Effector memory CD8-positive, alpha-beta T cell (primary cell): ENCODE measurements at places on chromosomes 11 and 22.

GRCh38 chr11:122068141-122068540, 47.9 kb downstream of the BLID start:
- no peak for DNase-seq
- no peak overlapping the region for H3K4me3 ChIP-seq
- H3K36me3 ChIP-seq = no peaks in the 10 kb centered on the region
- no peaks in the 10 kb centered on the region for H3K4me1 ChIP-seq
- no peaks in the 10 kb centered on the region for H3K27me3 ChIP-seq

DNA sequence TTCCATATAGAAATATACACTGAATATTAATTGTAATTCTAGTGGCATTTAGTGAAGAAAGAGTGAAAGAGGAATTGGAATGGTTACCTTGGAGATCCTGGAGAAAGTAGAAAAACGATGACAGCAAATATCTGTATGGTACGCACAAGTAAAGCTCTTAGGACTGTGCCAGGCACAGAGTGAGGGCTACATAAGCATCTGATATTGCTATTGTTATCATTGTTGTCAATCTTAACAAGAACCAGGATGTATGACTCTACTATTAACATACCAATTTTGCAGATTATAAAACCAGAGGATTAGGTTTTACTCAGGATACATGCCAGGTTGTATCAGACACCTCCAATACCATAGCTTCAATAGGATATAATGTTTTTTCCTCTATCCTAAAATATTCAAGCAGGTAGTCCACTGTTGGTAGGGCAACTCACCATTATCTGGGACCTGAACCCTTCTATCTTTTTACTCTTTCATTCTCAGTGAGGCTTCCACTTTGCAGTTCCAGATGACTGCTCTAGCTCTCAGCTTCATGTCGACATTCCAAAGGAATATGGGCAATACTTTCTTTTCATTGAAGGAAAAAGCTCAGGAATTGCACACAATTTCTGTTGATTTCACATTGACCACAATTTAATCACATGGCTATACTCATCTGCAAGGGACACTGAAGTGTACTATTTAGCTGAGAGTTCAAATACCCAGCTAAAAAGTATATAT, 73.2 kb downstream of the RAB38 start:
- H3K27ac ChIP-seq = no peak overlapping the region
- DNase-seq = no peak
- H3K36me3 ChIP-seq = no peaks in the 10 kb centered on the region
- no peak overlapping the region for H3K4me3 ChIP-seq
- no peaks in the 10 kb centered on the region for H3K4me1 ChIP-seq

DNA sequence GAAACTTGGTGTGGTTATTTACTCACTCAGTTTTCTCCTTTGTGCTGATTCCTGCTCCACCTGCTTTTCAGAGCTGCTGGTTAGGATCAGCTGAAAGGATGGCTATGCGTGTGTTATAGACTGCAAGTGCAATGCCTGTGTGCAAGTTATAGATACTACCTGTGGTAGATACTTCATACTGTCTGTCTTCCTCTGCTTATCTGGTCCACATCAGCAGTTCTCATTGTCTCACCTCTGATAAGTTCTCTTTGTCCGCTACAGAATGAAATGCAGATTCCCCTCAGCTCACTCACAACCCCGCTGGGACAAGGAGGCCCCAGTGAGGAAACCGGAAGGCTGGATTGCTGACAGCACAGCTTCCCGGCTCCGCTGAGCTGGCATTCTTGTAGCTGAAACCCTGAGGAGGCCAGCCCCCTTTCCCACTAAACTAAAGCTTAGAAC, 37.5 kb upstream of the LYVE1 start:
- peaks cover 57% of the 10 kb centered on the region for H3K27me3 ChIP-seq
- H3K27ac ChIP-seq = no peak overlapping the region
- no peak for DNase-seq
- H3K36me3 ChIP-seq = no peaks in the 10 kb centered on the region

GRCh38 chr22:24981656-24982055, 29.1 kb downstream of the KIAA1671 start:
- H3K4me1 ChIP-seq = peaks cover 6% of the 10 kb centered on the region
- no peak overlapping the region for H3K4me3 ChIP-seq
- no peaks in the 10 kb centered on the region for H3K36me3 ChIP-seq
- DNase-seq = no peak
- no peak overlapping the region for H3K27ac ChIP-seq

- DNase-seq = no peak
- no peaks in the 10 kb centered on the region for H3K36me3 ChIP-seq
- no peak overlapping the region for H3K4me3 ChIP-seq
- H3K27me3 ChIP-seq = peaks cover 51% of the 10 kb centered on the region
- no peaks in the 10 kb centered on the region for H3K4me1 ChIP-seq
Measured at GRCh38 chr11:126138636-126139035, 72.8 kb downstream of the RPUSD4 start.

- no peaks in the 10 kb centered on the region for H3K27me3 ChIP-seq
- peaks cover 8% of the 10 kb centered on the region for H3K36me3 ChIP-seq
- H3K27ac ChIP-seq = peak overlapping the region; percentile 97
- H3K4me3 ChIP-seq = peak overlapping the region; percentile 89
- peaks cover 15% of the 10 kb centered on the region for H3K4me1 ChIP-seq
Measured at GRCh38 chr11:65476632-65477148, 22.2 kb upstream of the MALAT1 start.

DNA sequence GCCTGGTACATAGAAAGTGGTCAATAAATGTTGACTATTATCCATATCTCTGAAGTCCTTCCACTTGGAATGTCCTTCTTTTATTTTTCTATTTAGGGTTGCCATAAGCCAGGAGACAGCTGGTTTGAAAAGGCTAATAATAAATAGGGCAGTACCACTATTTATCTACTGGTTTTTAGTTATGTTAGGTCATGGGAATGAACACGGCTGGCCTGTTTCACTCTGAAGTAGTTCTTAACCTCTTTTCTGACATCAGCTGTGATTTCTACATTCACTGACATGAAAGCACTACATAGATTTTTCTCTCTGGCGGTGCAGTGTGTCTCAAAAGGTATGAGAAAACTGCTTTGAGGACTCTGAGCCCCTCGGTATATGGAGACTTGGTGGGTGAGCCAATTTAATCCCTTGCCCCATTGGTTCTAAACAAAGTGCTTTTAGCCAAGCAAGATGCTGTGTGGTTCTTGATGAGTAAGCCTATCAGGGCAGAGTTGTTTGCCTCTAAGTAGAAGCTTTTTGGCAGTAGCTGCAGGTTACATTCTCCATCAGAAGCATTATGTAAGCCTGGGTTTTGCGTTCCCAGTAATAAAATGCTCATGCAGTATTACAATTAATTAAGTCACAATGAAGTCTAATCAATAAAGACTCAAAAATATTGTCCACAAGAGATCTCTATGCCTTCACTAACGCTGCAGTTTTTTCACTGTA, 48.7 kb upstream of the APOA1 start:
- peaks cover 11% of the 10 kb centered on the region for H3K4me1 ChIP-seq
- H3K4me3 ChIP-seq = no peak overlapping the region
- H3K36me3 ChIP-seq = peaks cover 6% of the 10 kb centered on the region
- DNase-seq = no peak
- H3K27me3 ChIP-seq = no peaks in the 10 kb centered on the region

- H3K4me1 ChIP-seq = no peaks in the 10 kb centered on the region
- no peaks in the 10 kb centered on the region for H3K36me3 ChIP-seq
- no peak overlapping the region for H3K4me3 ChIP-seq
Measured at GRCh38 chr11:115886422-115886733, 382.2 kb upstream of the CADM1 start.

DNA sequence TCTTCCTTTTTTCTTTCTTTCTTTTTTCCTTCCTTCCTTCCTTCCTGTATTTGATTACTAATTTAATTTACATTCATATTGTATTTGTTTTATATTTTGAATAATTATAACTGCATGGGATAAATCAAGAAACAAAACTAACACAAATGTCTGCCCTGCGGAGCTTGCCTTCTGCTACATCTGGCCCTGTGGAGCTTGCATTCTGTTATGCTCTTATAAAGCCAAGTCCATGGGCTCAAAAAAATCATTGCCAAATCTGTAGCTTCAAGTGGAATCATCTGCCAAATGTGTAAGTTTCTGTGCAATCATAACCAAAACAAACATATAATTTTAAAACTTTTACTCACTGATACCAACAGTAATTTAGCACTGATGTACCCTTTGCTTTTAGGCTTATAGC, 8.0 kb upstream of the OR52J3 start:
- no peak for DNase-seq
- H3K4me3 ChIP-seq = no peak overlapping the region
- no peaks in the 10 kb centered on the region for H3K36me3 ChIP-seq
- H3K4me1 ChIP-seq = no peaks in the 10 kb centered on the region

- no peak for DNase-seq
- H3K27ac ChIP-seq = peak overlapping the region; percentile 46
- H3K36me3 ChIP-seq = no peaks in the 10 kb centered on the region
- no peaks in the 10 kb centered on the region for H3K27me3 ChIP-seq
Measured at GRCh38 chr22:19832476-19833108, 22.1 kb downstream of the GNB1L start.

- no peaks in the 10 kb centered on the region for H3K27me3 ChIP-seq
- no peak overlapping the region for H3K4me3 ChIP-seq
- peak overlapping the region; percentile 39 for H3K27ac ChIP-seq
Measured at GRCh38 chr22:44116755-44117684, 63.7 kb upstream of the PARVG start.

- H3K4me1 ChIP-seq = no peaks in the 10 kb centered on the region
- DNase-seq = no peak
- peaks cover 23% of the 10 kb centered on the region for H3K27me3 ChIP-seq
- H3K27ac ChIP-seq = no peak overlapping the region
- H3K36me3 ChIP-seq = no peaks in the 10 kb centered on the region
- H3K4me3 ChIP-seq = no peak overlapping the region
Measured at GRCh38 chr11:59224351-59224928, 11.7 kb upstream of the MPEG1 start.

DNA sequence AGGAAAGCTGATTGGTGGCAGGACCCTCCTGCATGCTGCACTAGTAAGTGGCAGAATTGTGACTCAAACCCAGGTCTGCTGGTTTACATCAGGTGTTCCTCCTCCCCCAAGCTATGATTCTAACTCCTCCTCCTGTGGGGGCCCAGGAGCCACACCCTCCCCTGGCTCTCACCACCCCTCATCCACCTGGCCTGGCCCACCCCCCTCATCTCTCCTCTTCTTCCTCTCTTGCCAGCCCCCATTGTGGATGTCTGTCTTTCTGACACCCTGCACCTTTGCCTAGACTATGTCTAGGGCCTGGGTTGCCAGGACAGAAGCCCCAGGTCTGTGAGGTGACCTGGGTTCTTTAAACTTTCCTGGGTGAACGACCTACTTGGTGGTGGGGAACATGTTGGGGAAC, 59.9 kb downstream of the GRIK4 start:
- H3K27me3 ChIP-seq = peaks cover 62% of the 10 kb centered on the region
- H3K4me3 ChIP-seq = no peak overlapping the region
- no peak for DNase-seq
- no peaks in the 10 kb centered on the region for H3K36me3 ChIP-seq

GRCh38 chr11:79570104-79570503, 129.3 kb upstream of the TENM4 start:
- no peak overlapping the region for H3K27ac ChIP-seq
- H3K4me1 ChIP-seq = no peaks in the 10 kb centered on the region
- H3K4me3 ChIP-seq = no peak overlapping the region

GRCh38 chr11:67076202-67076601, 19.6 kb downstream of the RHOD start:
- H3K36me3 ChIP-seq = no peaks in the 10 kb centered on the region
- peaks cover 20% of the 10 kb centered on the region for H3K27me3 ChIP-seq
- no peak overlapping the region for H3K27ac ChIP-seq

GRCh38 chr22:50176850-50177536, 6.5 kb downstream of the PANX2 start:
- no peak overlapping the region for H3K4me3 ChIP-seq
- H3K36me3 ChIP-seq = no peaks in the 10 kb centered on the region
- H3K27me3 ChIP-seq = peaks cover 45% of the 10 kb centered on the region

DNA sequence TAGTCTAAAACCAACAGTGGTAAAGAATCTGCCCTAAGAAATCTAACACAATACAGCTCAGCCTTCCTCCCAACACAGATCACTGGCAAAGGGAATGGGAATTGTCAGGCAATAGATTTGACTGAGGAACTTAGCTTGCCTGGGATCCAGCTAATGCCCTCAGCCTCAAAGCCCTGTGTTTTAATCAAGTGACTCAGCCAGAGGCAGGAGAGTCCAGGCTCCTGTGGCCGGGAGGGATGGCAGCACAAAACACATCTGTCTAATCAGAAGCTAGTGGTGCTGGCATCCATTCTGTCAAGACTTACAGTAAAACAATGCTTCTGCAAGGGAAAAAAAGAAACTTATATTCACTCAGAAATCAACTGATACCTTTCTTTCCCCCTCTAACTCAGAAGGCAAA, 5.6 kb downstream of the SYTL2 start:
- H3K4me3 ChIP-seq = peak overlapping the region; percentile 3
- H3K36me3 ChIP-seq = peaks cover 33% of the 10 kb centered on the region
- no peaks in the 10 kb centered on the region for H3K27me3 ChIP-seq
- no peak for DNase-seq

DNA sequence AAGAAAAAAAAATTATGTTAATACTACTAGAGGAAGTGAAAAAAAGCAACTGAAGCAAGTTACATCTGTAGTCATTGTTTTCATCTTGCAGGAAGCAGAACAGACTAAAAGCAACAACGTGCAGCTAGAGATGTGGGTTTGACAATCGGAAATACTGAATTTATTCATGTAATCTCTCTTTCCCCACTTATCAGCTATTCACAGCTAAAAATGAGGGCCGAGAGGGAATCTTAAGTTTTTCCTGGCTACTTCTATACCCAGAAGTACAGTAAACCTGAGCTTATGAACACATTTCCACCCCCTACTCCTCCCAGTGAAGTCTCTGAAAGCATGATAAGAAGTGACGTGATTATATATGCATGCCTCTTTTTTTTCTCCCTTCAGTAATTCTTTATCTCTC, 116.5 kb downstream of the SPON1 start:
- H3K27ac ChIP-seq = no peak overlapping the region
- no peak overlapping the region for H3K4me3 ChIP-seq
- DNase-seq = no peak

DNA sequence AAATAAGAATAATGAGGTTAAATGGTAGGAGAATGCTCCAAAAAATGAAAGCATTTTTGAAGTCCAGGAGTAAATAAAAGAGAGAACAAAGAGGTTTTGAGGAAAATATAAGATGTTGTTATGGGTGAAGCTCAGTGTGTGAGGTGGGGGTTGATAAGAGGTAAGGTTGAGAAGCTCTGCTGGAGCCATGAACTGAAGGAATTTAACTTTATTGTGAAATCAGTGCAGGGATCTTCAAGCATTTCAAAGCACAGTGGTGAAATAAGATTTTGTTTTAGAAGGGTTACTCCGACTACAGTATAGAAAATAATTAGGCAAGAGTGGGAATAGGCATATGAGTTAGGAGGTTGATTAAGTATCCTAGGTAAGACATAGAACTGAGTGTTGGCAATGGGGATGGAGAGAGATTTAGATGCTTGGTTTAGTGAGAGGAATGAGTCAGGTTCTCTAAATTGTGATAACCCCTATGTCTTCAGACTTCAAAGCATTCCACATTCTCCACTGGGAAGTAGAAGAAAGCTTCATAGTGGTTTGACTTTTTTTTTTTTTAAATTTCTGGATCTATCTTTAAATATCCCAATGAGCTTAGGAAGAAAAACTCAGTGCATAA, 403.2 kb downstream of the AASDHPPT start:
- DNase-seq = no peak
- H3K4me3 ChIP-seq = no peak overlapping the region
- H3K4me1 ChIP-seq = no peaks in the 10 kb centered on the region
- no peak overlapping the region for H3K27ac ChIP-seq
